ENCODE measurements at places on chromosomes 3 and 15. TPM values are rescaled to one million over a fixed set of nuclear protein-coding genes. Genes with fewer than 3 reads are reported as not detected.

MYL3 gene
- not detected for total RNA-seq

GPR171 gene
- not detected for total RNA-seq

CAMK1 gene
- total RNA-seq, result 2.7 TPM

MAN2A2 gene
- 19.2 TPM for total RNA-seq

CCRL2 gene
- total RNA-seq, result not detected
